ENCODE measurements at places on chromosomes 3 and 15.
A peak's percentile ranks its signal among the peaks of the same experiment; 100 is the strongest.

DNA sequence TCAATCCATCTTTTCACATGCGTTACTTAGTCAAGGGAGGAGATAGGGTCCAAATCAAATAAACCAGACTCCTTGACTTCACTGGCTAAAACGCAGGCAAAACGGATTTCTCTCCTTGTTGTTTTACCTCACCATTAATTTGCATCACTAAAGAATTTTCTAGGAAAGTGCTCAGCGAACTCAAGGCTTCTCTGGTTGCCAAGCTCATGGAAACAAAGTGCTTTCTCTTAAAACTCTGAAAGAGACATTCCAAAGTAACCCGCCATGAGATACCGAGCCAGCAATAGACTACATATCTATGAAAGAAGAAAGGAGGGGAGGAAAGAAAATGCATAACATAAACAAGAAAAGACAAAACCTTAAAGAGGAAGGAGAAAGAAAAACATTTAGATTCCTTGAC, 211.7 kb upstream of the WNT5A start:
- no peak for DNase-seq

- no peak for DNase-seq
These were observed 442.5 kb downstream of the EPHB1 start for GRCh38 chr3:135237371-135238143.

- no peak for DNase-seq
These were observed 192.7 kb downstream of the SUCLG2 start for GRCh38 chr3:67461667-67462142.

GRCh38 chr15:77633913-77634265, 1.2 kb upstream of the LINGO1 start:
- DNase-seq: no peak

- DNase-seq: no peak
These were observed 82.4 kb downstream of the EBLN2 start for GRCh38 chr3:73143821-73144237.

DNA sequence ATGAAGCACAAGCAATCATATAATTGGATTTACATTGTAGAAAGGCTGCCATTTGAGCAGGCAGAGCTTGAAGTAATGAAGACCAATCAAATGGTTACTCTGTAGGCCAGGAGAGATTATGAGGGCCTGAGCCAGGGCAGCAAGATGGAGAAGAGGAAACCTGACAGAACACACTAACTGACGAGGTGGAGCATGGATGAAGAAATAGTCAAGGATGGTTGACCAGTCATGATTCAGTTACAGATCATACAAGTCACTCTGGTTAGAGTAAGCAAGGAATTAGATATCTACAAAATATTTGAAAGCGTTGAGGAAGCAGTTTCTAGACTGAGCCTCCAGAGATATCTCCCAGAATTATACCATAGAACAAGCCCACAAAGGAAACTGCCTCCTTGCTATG, 101.8 kb upstream of the THSD4 start:
- DNase-seq: no peak

- no peak for DNase-seq
These were observed 59.9 kb downstream of the SUCNR1 start for GRCh38 chr3:151933234-151933853.

GRCh38 chr3:182139627-182140357, 428.1 kb downstream of the SOX2 start:
- DNase-seq: no peak

DNA sequence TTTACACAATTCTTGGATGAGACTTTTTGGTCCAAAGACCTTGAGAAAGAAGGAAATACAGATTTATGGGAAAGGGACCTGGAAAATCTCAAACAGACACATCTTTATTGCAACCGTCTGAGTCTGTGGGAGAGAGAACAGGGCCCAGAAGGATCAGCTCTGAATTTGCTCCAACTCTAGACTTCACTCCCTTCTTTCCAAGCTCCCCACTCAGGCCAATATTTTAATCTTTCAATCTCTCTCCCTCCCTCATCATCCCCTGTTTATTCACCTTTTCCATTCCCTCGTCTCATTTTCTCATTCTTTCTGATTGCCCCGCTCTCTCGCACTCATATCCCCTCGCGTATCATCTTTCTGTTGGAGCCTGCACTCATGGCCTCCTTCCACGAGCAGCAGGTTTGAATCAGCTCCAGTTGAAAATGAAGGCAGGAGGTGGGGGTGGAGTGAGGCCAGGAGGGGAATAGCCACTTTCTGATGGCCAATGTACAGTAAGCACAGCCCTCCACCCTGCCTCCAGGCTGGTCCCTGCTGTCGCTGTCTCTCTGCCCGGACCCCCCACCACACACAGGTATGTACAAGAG, 63.6 kb upstream of the BOC start:
- no peak for DNase-seq

DNA sequence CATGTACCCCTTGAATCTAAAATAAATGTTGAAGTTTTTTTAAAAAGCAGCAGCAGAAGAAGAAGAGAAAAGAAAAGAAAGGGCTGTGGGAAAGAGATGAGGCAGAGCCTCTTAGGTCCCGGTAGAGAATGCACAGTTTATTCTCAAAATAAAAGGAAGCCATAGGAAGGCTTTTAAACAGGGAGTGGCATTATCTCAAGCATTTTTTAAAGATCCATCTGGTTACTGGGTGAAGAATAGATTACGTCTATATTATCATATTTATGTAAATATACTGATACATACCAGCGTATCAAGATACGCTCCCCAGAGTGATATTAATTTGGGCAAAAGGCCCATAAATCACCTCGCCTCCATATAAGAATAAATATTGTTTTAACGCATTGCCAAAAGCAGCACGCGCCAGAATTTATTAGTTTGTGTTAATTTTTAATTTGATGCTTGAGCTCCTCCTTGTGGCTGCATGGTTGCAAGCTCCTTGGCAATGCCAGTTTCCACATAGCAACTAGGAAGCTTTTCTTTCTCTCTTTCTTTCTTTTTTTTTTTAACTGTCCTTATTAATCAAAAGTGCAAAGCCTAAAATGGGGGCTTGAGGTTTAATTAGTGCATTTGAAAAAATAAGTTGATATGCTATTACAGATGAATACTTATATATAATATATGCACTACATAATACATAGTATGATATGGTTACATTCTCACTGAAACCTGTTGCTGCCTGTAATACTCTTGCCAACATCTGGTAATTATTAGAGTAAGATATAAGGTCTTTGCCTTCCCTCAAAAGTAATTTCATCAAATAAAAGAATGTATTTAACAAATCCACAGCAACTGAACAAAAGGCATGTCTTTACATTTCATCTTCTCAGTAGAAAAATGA, 242.8 kb upstream of the UBE2E2 start:
- DNase-seq: no peak

DNA sequence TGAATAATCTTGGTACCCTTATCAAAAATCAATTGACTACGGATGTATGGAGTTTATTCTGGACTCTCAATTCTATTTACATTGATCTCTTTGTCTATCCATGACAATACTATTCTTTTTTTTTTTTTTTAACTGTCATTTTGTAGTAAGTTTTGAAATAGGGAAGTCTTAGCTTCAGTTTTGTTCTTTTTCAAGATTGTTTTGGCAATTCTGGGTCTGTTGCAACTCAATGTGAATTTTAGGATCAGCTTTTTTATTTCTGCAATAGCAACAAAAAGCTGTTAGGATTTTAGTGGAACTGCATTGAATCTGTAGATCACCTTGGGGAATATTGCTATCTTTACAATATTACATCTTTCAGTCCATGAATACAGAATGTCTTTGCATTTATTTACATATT, 21.4 kb downstream of the BTLA start:
- DNase-seq: no peak

- DNase-seq: no peak
These were observed 190.7 kb downstream of the MAGI1 start for GRCh38 chr3:65848024-65848423.

DNA sequence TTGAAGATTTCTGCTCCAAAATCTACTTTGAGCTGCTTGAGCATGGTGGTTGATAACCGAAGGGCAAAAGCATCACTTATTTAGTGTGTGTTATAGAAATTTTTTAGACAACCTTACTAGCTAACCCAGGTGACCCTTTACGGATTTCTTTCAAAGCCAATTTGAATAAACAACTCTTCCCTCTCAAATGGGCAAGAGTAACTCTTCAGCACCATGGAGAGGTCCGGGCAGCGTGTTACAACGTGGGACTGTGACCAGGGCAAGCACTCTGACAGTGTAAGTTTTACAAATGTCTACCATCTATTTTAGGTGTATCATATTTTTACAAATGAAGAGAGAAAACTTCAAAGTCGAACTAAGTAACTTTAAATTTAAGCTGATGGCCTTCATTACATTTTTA, 471.8 kb downstream of the MFSD1 start:
- DNase-seq: peak; percentile 36

GRCh38 chr3:29619676-29620075, 338.8 kb downstream of the RBMS3 start:
- no peak for DNase-seq

DNA sequence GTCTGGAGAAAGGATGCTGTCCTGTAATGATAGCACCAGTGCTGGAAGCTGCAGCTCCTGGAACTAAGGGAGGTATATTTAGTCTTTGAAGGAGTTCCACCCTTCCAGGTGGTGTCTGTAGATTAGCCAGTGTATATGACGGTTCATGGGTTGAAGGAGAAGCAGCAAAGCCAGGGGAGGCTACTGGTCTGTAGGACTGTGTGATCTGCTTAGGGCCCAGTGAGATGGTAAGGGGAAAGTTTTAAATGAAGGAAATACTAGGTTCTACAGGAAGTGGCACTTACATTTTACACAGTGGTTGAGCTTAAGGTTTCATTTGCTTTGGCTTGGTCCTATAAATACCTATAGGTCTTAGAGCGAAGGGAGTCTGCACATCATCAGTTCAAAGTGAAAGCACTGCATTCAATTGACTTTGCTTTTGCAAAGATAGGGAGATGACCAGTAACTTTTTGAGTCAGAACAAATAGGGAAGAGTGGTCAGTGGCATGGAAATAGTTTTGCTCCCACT, 5.6 kb downstream of the SLC25A38 start:
- DNase-seq: no peak

DNA sequence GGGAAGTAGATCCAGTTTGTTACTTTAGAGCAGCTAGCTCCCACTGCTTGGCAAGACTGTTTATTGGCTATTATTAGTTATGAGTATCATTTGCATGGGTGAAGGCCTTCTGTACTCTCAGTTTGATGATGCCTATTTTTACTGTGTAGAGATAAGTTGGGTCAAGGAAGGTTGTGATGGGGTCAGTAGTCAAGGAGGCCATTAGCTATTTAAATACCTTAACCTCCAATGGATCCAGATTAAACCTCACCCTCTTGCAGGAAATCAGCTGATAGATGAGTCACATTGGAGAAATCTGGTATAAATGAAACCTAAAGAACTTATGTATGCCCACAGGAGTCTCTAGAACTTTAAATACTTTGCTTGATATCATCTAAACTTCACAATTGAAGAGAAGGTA, 45.0 kb downstream of the THBS1 start:
- DNase-seq: no peak

DNA sequence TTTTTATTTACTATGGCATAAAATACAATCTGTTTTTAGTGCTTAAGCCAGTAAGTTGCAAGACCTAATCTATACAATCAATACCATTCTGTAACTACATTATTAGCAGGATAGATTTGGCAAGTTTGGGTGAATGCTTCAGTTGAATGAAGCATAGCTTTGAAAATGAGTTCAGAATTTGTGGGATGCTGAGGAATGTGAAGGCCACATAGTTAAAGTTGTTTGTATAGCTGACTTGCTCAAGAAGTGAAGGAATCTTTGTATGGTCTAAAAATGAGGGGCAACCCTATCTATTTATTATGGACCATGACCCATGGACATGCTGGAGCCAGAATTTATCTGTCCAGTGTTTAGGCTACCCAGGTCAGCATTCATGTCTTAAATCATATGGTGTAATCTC, 58.5 kb downstream of the CRYBG3 start:
- no peak for DNase-seq

DNA sequence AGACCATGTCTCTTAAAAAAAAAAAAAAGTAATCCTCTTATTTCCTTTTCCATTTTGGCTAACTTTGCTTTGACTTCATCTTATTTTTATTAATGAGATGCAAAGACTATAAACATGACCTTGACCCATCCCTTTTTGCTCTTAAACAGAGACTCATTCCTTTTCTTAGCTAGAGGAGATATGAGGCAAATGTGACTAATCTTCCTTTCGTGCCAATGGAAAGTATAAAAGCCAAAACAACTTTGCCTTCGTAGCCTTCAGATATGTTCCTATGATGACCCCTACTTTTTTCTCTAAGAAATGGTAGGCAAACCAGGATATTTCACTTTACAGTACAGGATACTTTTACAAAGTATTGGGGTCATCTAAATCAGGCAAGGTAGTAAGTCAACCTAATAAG, 36.9 kb upstream of the GOLGB1 start:
- DNase-seq: no peak

- no peak for DNase-seq
These were observed 92.5 kb downstream of the BDH1 start for GRCh38 chr3:197463279-197463678.

DNA sequence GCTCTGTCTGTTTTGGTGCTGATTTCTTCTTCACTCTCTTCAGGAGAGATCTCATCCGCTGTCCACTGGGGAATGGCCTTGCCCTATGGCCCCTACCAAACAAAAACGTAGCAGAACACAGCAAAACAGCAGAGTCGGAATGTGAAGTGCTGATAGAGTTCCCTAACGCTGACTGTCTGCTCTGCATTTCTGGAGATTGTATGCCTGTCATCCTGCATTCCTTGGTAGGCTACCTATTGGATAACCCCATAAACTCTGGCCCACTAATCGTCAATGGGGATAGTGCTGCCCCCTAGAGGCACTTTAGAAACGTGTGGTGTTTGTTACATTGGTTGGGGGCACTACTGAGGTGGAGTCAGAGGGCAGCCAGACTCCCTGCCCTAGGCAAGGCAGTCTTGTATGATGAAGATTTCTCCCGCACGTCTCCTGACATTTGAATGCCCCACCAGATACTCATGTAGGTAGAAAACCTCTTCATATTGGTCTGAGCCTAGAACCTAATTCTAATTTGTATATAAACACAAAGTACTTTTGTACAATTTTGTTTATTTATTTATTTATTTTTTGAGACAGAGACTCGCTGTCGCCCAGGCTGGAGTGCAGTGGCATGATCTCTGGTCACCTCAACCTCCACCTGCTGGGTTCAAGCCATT, 15.6 kb upstream of the MAGEF1 start:
- peak; percentile 58 for DNase-seq

DNA sequence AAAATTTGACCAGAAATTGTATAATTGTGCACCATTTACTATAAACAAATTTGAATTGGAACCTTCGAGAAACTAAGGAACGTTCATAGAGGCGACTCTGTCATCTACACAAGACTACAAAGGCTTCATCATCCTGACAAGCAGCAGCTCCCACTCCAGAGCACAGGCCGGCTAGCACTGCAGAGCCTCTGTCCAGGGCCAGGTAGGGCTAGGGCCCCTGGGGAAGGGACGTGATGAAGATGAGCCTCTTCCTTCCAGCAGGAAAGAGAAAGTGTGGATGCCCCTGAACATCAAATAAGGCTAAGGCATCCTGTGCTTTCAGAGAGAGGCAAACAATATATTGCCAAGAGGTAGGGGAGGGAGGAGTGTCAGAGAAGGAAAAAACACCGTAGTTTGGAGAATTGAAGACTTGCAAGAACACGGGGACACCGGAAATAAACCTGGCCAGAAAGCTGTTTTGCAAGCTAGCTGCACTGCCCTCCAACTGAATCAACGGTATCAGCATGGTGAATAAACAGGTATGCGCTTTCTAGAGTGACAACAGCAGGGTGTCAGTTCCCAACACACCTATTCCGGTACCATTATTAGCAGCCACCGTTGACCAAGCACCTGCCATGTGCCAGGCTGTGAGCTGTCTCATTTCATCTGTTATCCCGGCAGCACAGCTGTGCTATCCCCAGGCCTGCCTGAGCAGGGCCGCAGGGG, 12.4 kb downstream of the XXYLT1 start:
- no peak for DNase-seq

- no peak for DNase-seq
These were observed 93.7 kb upstream of the DPPA4 start for GRCh38 chr3:109430911-109431563.
